WERI-Rb-1 (cell line): ENCODE measurements at places on chromosomes 3 and 15.

DNA sequence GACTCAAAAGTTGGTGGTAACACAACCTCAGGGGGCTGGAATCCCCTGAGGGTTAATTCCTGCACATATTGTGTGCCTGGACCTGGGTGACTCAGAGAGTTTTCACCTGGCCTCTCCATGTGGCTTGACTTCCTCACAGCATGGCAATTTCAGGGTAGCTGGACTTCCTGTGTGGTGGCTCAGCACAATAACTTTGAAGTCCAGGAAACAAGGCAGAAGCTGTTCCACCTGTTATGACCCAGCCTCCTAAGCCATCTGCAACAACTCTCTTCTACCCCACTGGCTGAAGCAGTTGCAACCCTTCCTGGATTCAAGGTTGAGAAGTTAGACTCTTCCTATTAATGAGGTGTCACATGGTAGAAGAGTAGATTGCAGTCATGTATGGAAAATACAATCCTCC, 58.4 kb downstream of the EDEM1 start:
- no peak for DNase-seq

DNA sequence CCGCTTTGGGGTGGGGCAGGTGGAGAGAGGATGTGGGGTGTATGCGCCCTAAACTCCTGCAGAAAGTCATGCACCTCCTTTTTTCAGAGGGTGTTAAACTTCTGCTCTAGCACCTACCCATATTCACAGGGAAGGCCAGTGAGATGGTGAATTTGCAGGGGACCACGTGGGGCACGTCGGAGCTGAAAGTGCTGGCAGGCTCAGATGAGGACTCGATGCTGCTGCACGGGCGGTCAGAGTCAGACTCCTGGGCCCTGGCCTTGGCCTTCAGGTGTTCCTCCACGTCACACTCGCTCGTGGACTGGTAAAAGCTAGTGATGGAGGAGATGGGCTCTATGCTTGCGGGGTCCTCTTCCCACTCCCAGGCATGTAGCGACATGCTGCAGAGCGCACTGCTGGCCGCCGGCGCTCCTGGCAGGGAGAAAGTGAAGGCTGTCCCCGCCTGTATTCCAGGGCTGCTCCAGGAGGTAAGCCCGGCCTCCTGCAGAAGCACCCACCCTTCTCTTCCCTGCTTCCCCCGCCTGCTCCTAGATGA, 883 bp downstream of the CFAP92 start:
- no peak for DNase-seq

DNA sequence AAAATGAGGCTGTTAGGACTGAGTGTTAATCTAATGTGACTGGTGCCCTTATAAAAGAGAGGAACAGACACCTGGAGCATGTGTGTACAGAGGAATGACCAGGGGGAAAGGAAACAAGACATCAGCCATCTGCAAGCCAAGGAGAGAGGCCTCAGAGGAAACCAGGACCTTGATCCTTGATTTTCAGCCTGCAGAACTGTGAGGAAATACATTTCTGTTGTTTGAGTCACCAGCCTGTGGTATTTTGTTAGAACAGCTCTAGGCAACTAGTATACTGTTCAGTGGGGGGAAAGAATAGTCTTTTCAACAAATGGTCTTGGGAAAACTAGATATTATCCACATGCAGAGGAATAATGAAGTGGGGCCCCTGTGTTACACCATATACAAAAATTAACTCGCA, 80.6 kb downstream of the CCR1 start:
- DNase-seq = no peak

DNA sequence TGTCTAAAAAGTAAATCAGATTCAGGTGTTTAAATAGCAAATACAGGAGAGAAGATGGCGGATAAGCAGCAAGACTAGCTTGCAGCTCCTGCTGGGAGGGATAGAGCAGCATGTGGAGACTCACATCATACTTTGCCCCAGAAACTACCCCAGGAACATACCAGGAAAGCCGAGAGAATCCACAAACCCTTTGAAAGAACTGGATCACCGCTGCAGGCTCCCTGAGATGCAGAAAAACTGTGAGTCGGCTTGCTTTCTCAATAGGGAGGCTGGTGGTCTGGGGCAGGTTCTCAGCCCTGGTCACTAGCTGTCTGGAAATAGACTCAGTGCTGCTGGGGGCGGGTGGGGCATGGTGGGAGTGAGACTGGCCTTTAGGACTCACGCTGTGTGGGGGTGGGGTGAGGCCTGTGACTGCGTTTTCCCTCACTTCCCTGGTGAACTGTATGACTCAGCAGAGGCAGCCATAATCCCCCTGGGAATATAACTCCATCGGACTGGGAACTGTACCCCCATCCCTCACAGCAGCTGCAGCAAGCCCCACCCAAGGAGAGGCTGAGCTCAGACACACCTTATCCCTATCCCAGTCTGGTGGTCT, 142.8 kb downstream of the CNTN6 start:
- DNase-seq = peak; percentile 11

GRCh38 chr3:180325533-180325932, 276.4 kb upstream of the TTC14 start:
- DNase-seq = no peak

- DNase-seq = no peak
Observed at GRCh38 chr15:35126236-35126635, 41.1 kb upstream of the NANOGP8 start.

DNA sequence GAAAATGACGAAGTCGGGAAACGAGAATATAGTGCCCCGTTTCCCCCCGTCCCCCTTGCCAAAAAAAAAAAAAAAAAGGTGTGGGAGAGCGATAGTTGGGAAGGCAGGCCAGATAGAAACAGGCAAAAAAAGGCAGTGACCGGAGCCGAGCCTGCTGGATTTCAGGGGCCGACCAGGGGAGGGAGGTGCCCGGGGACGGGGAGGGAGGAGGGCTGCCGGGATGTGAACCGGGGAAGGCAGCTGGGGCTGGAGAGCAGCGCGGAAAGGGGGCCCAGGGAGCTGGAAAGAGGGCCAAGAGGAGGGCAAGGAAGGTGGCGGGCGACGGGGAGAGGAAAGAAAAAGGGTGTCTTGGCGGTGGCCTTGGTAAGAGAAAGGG, 837 bp downstream of the LRRN1 start:
- DNase-seq = peak; percentile 14

DNA sequence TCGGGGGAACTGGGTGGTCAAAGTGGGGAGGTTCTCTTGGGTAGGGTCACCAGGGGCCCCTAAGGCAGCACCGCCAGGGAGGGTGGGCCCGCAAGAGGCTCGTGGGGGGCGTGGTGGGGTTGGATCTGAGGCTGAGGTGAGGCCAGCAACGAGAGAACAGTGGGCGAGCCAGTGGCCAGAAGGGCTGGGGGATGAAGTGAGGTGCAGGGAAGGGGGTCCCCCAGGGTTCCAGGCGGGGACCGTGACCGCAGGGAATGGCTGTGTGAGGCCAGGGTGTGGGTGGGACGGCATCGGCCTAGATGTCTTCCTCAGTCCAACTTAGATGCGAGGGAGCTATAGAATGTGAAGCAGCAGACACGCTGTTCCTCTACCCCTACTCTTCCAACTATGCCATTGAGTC, 78.2 kb downstream of the SNRK start:
- DNase-seq = no peak

DNA sequence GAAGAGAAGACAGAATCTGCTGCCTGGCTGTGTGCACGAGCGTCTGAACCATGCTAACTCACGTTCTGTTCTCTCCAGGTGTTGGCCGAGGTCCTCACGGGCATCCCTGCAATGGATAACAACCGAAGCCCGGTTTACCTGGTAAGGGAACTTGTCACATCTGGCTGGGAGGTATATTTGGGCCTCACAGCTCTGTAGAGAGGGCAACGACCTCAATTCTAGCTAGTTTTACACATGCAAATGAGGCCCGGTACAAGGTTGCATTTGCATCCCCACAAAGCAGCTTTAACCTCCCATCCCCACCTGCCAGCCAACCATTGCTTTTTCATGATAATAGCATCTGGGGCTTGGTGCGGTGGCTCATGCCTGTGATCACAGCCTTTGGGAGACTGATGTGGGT, 22.0 kb upstream of the TATDN2 start:
- no peak for DNase-seq

DNA sequence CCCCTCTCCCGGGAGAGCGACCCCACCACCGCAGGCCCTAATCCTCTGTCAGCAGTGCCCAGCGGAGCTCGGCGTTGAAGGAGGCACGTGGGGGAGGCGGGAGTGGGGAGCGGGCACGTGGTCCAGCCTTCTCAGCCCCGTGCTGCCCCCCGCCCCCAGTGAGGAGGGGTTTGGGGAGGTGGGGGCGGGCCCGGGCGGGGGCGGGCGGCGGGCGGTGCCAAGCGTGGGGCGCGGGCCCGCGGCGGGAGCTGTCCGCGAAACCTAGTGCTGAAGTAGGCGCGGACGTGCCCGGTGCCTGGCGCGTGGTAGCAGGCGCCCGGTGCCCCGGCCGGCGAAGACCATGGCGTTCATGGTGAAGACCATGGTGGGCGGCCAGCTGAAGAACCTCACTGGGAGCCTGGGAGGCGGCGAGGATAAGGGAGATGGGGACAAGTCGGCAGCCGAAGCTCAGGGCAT, at the start of gene CPLX3:
Gene CPLX3 (plus strand): TSS at position 264 of the 456 bp plus-strand sequence. CDS start 77 bp downstream, at position 341.
- no peak for DNase-seq

DNA sequence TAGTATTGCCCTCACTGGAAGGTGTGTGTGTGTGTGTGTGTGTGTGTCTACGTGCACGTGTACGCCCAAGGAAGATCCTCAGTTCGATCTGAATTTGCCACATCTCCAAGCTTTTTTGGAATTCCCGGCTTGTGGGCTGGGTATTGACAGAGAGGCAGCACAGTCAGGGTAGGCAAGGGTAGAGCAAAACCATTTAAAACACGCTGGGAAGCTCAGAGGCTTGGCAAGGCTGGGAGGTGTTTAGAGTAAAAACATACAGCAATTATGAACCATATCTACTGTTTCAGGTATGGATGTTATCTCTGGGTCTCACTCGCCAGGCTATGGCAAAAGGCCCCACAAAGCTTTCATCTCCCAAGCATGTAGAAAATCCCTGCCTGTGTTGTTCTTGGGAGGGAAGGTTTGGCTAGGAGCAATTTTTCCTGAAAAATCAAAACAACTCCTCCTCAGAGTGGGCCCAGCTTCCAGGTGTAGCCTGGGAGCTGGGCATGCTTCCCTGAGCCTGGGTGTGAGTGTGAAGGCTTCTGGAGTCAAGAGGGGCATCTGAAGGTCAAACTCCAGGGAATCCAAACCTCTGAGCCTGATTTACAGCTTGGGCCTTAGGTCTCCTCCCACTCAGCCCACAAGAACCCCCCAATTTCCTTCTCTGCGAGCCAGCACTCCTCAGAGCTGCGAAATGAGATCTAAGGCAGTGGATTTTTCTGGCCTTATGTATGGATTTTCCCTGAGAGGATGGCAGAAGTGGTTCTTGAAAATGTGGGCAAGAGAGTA, 244.8 kb upstream of the TPRG1 start:
- DNase-seq = no peak

- DNase-seq = no peak
Observed at GRCh38 chr3:8489278-8489792, 12.3 kb upstream of the LMCD1 start.

GRCh38 chr15:93126599-93126998, 37.6 kb upstream of the RGMA start:
- no peak for DNase-seq

GRCh38 chr15:43911235-43911781, 84.5 kb downstream of the WDR76 start:
- no peak for DNase-seq

DNA sequence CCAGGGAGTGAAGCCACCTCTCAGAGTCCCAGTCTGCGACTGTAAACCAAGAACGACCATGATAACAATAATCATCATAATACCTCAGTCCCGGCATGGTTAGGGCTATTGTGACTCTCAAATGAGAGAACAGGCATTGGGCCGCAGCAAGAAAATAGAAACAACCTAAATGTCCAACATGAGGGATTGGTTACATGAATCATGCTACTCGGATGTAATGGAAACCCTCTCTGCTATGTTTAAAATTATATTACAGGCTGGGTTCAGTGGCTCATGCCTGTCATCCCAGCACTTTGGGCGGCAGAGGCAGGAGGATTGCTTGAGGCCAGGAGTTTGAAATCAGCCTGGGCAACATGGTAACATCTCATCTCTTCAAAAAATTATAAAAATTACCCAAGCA, 2.8 kb downstream of the CPN2 start:
- no peak for DNase-seq

DNA sequence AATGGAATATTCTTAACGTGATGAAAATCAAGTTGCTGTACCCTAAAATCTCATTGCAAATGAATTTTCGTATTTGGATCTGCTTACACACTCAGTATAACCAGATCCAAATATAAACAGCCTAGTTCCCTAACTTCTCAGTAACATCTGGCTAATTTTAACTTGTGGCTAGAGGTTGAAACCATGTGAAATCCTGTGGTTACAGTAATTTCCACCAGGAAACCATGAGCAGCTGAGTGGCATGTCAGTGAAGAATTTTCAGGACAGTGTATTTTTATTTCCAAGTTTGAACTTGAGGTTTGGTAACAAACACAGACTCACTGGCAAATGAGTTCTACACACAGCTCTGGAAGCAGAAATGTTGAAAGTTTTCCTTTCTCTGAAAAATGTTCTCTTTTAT, 754.1 kb downstream of the NR2F2 start:
- no peak for DNase-seq

DNA sequence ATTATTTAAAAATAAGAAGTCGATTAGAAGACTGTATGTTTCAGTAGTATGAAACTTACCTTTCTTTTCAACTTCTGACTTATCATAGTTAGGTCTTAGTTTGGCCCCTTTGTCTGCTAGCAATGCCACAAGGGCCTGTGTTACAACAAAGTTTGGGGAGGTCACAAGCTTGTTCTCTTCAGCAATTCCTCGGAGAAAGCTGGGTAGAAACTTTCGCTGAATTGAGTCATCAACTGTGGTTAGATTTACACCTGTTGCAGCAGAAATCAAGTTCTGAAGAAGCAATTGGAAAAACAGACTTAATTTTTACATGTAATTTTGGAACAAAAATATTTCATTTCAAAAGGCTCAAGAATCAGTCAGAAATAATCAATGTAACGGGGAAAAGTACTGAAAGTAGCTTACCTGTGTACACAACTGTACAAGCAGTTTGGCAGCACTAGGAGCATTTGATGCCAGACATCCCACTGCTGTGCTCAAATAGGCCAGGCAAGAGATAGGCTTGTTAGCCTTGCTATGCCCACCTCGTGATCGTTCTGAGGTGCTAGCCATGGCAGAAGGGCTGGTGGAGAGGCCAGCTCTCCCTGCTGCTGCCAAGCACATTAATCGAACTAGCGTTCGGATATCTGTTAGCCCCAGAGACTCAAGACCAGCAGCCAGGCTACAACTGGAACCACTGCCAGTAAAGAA, 58.6 kb downstream of the FBXL22 start:
- no peak for DNase-seq

DNA sequence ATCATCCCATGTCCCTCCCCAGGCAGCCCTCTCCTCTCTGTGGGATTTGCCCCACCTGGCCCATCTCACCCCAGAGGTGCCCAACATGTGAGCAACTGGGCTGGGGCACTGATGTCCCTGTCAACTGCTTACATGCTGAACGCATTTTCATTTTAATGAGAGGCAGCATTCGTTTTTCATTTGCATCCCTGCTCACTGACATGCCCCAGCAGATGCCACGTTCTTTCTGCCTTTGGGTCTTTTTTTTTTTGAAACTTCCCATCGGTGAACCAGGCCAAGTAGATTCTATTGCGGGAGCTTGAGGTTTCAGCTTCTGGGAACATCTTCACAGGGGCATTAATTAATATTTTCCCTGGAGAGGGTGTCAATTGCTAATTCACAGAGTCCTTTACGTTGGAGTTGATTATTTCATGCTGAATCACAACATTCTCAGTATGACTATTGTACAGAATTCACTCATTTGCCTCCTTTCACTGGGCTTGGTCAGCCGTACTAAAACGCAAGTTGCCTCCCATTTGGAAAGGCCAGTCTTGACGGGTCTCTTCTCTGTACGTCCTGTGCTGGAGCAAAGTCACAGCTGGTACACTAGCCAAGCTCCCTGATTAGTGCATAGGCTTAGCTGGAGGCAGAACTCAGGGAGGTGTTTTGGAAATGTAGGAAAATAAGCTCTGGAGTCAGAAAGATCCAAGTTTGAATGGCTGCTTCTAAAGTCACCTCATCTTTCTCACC, 69.8 kb downstream of the CHRNA7 start:
- peak; percentile 51 for DNase-seq
